ENCODE measurements at places on chromosomes 1 and 21.

- DNase-seq, result no peak
Measured at GRCh38 chr1:183646776-183647175, 6.3 kb downstream of the APOBEC4 start.

DNA sequence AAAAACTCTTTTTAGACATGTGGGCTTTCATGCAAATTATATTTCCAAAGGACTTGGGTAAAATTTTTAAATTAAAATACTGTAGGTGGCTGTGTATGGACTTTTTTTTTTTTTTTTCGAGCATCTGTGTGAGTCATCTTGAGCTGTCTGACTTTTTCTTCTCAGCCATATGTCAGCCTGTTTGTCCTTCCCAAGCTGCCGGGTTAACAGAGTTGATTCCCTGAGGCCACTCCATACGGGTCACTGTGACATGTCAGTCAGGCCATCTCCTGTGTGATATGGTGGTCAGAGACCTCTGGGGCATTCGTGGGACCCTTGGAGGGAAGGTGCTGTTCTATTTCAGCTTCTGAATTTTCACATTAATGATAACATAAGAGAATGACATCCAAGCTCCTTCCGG, 148.3 kb downstream of the KCNJ6 start:
- DNase-seq, result no peak

DNA sequence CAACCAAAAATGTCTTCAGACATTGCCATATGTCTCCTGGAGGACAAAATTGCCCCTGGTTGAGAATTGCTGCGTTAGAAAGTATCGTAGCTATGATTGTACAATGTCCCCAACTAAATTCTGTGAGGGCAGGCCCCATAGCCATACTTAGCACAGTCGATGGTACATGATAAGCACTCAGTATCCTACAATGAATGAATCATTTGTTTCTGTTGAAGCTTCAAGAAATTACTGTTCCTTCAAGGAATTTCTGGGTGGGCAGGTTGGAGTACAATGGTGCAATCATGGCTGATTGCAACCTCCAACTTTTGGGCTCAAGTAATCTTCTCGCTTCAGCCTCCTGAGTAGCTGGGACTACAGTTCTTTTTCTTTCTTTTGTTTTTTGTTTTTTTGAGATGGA, 4.7 kb downstream of the CAP1 start:
- no peak for DNase-seq

- DNase-seq, result no peak
Measured at GRCh38 chr1:57393058-57393584, 30.7 kb downstream of the DAB1 start.

- no peak for DNase-seq
Measured at GRCh38 chr21:40512590-40512989, 334.4 kb downstream of the DSCAM start.

DNA sequence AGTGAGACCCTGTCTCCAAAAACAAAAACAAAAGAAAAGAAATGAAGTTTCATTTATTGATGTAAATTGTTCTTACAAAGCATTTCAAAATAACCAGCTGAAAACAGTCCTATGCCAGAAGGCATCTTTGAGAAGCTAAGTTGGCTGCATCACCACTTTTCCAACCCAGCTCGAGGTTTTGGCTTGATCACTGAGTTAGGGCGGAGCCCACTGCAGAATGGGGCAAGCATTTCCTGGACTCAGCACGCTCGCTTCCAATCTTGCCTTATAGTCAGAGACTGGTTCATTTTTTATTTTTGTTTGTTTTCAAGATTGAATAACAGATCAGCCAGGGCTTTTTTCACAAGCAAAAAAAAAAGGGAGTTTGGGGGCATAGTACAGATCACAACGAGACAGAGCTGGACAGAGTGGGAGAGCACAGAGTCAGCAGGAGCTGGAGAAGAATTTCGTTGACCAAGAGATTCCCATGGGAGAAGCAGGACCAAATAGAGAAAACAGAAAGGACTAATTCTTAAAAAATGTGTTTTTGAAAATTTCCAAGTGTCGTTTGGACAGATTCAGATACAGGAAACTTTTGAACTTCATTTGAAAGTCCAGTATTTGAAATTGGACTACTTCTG, 23.5 kb upstream of the COL6A1 start:
- DNase-seq, result no peak

GRCh38 chr1:235401251-235401650, 34.0 kb downstream of the TBCE start:
- no peak for DNase-seq

DNA sequence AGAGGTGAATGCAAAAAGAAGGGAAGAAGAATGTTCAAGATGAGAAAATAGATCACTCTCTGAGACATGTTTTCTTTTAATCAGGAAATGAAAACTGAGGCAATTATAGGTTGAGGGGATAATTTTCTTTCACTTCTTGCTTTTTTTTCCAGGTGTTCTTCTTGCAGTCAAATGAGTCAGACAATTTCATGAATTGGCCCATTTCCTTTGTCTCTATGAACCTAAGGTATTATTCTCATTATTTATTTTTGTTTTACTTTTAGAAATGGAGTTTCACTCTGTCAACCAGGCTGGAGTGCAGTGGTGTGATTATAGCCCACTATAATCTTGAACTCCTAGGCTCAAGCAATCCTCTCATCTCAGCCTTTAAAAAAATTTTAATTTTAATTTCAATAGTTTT, 3.5 kb upstream of the VASH2 start:
- DNase-seq, result no peak

- DNase-seq, result no peak
Measured at GRCh38 chr1:101069158-101069557, 43.6 kb upstream of the DPH5 start.

DNA sequence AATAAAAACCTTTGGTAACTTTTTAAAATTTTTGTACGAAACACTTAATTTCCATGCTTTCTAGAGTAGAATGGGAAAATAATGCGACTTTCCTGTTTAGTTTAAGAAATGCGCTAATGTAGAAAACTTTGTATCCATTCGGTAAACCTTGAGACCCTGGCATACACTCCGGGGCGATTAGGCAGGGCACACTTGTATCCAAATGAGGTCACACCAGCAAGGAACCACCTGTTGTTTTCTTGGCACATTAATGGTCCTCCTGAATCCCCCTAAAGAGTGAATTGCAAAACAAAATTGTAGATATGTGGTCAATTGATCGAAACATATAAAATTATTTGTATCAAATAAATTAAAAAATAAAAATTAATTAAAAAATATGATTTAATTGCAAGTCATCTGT, 25.2 kb downstream of the CHODL start:
- no peak for DNase-seq

GRCh38 chr1:55500601-55501000, 285.4 kb upstream of the USP24 start:
- no peak for DNase-seq

DNA sequence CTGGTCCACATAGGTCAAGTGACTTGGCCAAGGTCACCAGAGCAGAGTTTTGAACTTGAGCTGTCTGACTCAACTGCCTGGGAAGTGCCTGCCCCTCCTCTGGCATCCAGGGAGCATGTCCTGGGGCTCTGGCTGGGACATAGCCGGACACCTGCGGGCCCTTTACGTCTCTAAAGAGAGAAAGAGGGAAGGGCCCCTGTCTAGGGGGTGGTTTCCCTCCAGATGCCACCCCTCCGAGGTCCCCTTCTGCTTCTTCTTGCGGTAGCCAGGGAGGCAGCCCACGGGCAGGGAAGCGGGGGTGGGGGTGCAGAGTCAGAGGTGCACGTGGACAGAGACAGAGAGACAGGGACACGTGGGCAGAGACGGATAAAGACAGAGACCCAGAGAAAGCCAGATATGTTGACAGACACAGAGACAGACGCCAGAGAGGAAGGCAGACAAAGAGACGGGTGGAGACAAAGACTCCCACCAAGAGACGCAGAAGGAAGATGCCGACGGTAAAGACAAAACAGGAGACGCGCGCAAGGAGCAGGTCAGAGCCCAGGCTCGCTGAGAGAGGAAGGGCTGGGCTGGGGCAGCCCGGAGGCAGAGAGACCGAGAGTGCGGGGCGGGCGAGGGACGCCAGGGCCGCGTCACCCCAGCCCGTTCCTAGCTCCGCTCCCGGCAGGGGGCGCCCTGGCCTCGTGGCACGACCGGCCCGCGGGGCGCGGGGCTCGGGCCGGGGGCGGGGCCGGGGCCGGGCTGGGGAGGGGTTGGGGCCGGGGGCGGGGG, 458 bp upstream of the ALPL start:
- peak; percentile 37 for DNase-seq

- DNase-seq, result no peak
Measured at GRCh38 chr1:6465461-6466005, 440 bp downstream of the TNFRSF25 start.

DNA sequence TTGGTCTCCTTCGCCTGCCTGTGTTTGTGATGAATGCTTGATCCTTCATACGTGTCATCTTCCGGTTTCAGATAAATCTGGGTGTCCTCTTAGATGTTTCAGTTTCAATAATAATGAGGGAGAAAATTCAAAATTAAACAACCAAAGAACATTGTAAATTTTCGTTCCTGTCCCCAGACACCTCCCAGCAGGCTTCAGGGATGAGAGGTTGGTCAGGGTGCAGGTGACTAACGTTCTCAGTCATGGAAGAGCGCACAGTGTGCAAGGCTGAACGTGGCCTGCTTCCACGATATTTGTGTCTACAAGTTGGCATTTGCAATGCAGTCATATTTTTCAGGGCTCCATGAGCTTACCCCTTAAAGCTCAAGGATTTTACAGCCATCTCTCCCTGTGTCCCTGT, 147.1 kb upstream of the ARHGEF16 start:
- DNase-seq, result no peak

DNA sequence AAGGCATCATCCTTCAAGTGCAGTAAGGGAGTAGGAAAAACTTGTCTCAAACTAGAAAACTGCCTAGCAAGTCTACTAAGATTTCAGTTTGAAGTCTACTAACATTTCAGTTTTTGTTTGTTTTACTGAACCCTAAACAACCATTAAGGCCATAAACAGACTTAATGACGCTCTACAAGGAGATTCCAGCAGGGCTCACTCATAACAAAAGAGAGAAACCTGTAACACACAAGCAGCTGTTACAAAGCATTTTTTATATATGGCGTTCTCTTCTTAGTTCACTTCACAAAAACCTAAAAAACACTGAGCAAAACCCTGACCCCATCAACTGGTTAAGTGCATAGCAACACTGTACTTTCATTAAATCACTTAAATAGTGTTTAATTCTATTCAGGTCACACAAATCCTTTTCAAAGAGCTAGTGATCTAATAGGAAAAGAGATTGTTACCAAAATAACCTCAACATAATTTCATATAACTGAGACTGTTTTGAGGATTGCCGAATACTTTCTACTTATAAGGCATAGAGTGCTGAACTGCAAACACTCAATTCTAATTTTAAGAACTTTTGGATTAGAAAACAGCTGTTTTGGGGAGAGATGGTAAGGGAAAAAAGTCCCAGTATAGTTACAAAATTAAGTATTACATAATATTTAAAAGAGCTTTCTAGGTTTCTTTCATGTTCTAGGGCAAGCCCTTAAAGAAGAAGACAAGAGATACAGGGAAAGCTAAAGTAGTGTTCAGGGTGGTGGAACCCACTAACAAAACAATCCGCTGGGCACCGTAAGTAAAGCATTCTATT, 1.4 kb downstream of the B3GALNT2 start:
- DNase-seq, result peak; percentile 33

GRCh38 chr1:184380468-184380867, 6.4 kb upstream of the C1orf21 start:
- DNase-seq, result no peak

- no peak for DNase-seq
Measured at GRCh38 chr1:9037476-9038337, 11.5 kb upstream of the SLC2A7 start.

- DNase-seq, result no peak
Measured at GRCh38 chr1:174875306-174875705, 124.4 kb upstream of the CACYBP start.

- DNase-seq, result no peak
Measured at GRCh38 chr1:111559736-111560279, 56.4 kb upstream of the ADORA3 start.

DNA sequence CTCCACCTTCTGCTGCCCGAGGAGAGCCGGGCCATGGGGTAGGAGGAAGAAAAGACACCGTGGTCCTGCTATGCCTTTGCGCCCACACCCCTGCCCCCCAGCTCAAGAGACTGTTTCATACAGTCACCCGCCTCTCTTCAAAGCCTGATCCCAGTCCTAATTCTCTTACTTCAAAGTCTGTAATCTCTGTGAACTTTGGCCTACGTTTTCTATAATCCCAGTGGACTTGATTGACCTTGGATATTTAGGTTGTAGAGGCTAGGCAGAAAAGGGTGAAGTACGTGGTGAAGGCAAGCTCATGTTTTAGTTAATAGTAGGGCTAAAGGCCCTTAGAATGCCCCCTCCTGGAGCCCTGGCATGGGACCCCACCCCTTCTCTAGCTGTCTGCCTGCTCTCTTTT, 28.4 kb downstream of the VPS13D start:
- DNase-seq, result no peak

- DNase-seq, result no peak
Measured at GRCh38 chr1:94396356-94397010, 21.7 kb upstream of the ABCD3 start.

DNA sequence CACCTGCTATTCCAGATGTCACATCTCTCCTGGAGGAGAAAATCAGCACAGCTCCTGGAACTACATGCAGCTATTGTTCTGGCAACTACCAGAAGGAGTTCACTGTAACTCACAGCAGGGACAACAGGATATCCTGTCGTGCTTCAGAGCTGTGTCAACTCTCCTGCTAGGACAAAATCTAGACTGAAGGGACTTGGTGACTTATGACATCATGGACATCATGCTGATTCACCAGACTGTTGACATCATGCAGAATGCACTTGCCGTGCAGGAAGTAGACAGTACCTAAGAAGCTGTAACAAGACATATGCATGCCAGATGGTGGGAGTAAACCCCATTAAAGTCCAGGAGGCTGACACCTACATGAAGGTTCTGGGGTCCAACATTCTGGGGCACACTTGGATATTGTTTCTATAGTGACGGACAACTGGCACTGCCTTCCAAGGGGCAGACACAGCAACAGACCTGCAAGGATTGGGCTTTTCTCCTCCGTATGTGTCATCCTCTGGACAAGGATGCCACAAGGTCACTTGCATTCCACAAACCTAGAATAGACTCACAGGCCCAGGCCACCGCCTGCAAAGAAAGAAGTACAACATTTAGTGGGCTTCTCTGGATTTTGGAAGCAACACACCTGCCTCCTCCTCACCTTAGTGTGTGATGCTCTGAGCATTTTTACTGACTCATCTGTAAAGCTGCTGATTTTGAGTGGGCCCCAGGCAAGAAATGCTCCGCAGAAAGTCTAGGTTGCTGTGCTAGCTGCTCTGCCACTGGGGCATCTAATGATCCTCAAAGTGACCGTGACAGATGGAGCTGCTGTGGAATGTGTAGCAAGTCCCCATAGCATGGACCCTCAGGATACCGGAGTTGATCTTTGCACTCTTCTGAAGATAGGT, 249.2 kb downstream of the MATN1 start:
- peak; percentile 50 for DNase-seq

All from kidney capillary endothelial cell (primary cell).